ENCODE measurements at places on chromosomes 6 and 20.

GRCh38 chr20:48405909-48406308 is 421.9 kb downstream of the PREX1 start:
- no peak for DNase-seq

- no peak for DNase-seq
Measured at GRCh38 chr20:49700411-49701185, 13.1 kb downstream of the B4GALT5 start.

DNA sequence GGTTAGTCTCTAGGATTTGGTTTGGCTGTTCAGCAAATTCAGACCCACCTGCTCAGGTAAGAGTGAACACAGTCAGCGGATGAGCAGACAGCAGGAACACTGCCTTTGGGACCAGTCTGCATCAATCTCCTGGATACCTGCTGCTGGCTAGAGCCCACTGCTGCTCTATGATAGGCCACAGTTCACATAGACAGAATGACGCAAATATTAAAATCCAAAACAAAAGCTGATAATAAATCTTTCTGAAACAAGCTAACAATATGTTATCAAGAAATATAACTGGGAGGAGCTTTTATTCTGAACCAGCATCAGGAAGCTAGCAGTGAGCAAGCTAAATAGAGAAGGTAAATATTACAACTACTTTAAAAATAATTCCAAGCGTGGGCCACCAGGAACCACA is at the start of gene TAAR1:
TAAR1 (minus strand) TSS at position 101 of the 400 bp plus-strand sequence. CDS start 13,179 bp downstream, outside the sequence.
- no peak for DNase-seq

DNA sequence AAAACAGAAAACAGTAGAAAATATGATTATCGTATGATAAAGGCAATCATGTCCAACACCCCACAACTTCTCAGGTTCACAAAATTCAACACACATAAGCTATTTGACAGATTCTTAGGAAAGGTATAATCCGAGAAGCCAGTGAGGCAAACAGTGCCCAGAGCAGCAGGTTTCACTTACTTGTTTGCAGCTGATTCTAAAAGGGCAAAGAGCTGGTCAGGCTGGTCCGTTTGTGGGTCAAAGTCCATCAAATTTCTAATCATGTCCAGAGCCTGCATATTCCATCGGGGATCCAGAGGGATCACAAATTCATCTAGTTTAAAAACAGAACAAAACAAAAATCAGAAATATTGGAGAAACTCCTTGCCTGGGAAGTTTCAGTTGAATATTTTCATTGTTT is 69.8 kb upstream of the LYRM2 start:
- no peak for DNase-seq

DNA sequence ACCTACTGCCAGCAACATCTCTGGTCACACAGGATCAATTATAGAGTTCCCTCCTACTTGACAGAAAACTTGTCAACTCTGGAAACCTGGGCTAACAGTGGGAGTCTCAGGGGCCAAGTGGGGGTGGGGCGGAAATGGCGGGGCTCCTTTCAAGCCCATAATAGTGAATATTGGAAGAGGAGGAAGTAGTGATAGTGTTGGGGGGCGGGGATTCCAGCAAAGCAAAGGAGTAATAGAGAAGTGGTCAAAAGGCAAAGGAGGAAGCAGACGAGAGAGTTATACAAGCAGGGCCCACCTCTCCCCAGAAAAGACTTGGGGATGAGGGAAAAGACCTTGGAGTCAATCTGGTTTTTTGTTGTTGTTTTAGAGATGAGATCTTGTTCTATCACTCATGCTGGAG is 2.1 kb downstream of the DEF6 start:
- DNase-seq = no peak

- DNase-seq = no peak
Measured at GRCh38 chr6:108637963-108638362, 77.2 kb downstream of the FOXO3 start.

DNA sequence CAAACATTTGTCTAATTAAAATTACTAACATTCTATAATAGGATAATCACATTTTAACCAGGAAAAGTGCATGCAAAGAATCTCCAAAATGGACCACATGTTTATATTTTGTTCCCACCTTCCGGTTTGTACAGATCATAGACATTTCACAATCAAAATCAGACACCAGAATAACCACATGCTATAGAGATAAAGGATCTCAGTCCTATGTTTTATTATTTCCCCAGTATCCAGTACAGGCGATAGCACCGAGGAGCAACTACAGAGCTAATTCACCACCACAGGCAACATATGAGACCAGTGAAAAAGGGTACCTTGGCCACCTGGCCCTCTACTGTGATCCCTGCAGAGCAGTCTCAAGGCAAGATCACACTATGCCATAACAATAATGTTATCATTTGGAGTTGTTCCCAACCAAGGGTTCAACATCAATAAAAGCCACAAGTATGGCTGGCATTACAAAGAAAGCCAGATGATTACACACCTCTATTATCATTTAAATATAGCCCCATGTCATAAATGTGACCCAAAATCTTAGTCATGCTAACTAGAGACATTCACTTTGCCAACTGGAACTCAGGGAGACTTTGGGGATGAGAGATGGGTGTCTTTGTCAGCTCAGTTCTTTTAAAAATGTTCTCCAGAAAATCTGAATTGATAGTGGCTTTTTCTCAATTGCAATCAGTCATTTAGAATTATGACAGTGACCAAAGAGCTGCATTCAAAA is 46.7 kb downstream of the RALGAPA2 start:
- no peak for DNase-seq

DNA sequence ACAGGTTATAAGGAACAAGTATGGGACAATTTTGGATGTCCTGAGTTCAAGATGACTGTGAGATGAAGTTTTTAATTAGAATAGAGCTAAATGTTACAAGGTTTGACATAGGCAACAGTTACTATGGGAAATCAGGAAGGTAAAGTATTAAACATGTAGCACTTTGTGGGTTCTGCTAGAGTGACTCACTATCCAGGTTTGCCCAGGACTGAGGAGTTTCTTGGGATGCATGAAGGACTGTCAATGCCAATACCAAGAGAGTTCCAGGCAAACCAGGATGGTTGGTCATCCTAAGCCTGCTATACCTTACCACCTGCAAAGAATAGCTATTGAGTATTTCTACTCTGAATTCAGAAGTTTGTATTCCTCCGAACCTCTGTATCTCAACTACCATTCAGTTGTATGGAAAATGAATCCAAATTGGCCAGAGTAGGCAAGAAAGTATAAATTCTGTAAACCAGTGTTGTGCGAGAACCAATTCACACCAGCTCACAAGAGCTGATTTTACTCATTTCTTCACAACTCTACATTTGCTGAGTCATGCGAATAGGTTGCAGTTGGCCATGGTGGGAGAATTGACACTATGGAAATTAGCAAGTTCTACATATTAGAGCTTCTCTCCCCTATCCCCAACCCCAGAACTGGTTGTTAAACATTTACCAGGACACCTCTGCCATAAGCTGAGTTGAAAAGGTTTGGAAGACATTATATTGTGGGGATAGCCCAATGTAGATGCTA is 449.5 kb downstream of the PLCB1 start:
- no peak for DNase-seq
